Esophagus squamous epithelium (tissue), 5 donors: ENCODE measurements at places on chromosomes 2 and 18. TPM values are rescaled to one million over a fixed set of nuclear protein-coding genes. Genes with fewer than 3 reads are reported as not detected.
A peak's percentile ranks its signal among the peaks of the same experiment; 100 is the strongest.

DNA sequence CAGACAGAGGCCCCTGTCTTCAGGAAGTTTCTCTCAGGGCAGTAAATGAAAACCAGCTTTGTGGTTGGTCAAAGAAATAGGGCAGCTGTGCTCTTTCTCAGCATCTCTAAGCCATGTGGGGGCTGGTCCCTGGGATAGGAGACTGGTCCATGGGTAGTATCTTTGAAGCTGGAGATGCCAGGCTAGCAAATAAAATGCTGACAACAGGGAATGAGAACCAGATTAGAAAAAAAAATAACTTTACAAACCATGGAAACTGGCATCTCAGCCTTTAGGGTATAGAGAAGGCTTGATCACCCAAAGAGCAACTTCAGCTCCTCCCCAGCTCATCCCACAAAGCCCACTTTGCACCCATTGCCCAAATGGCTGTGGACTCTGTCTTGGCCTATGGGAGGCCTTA, 138.1 kb downstream of the TTC32 start:
- DNase-seq = no peak
- H3K27ac ChIP-seq = no peak overlapping the region
- no peaks in the 10 kb centered on the region for H3K4me1 ChIP-seq
- no peaks in the 10 kb centered on the region for H3K27me3 ChIP-seq

DNA sequence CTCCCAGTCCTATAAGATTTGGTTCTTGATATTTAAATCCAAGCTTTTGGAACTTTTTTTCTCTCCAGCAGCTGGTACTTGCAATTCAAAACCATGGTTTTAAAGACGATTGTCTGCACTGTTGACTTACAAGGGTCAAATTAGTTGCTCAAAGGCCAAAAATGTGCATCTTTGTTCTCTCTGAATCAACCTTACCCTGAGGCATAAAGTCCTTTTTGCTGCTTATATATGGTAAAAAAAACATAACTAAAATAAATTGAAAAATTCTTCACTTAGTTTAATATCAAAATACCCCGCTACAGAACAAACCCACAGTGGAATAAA, 592.7 kb downstream of the XIRP2 start:
- DNase-seq = no peak
- H3K4me3 ChIP-seq = no peak overlapping the region
- H3K27me3 ChIP-seq = no peaks in the 10 kb centered on the region

DNA sequence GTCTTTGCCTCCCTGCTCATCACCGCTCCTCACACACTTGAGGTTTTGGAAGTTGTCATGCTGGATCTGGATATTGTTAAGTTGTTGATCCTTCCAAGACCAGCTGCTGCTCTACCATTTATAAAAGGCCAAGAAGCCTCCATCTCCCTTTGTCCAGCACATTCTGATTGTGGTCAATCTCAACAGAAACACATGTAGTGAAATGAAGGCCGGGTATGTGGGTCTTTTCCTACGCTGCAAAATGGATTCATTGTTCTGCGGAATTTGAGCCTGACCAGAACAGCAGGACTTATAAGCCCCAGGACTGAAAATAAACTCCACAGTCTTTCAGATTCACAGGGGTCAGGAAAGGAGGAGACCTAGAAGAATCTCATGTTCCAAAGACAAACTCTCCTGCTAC, 238.4 kb downstream of the CMPK2 start:
- DNase-seq = no peak
- no peaks in the 10 kb centered on the region for H3K36me3 ChIP-seq
- H3K27me3 ChIP-seq = no peaks in the 10 kb centered on the region
- no peak overlapping the region for H3K4me3 ChIP-seq
- H3K27ac ChIP-seq = no peak overlapping the region
- H3K4me1 ChIP-seq = no peaks in the 10 kb centered on the region

DNA sequence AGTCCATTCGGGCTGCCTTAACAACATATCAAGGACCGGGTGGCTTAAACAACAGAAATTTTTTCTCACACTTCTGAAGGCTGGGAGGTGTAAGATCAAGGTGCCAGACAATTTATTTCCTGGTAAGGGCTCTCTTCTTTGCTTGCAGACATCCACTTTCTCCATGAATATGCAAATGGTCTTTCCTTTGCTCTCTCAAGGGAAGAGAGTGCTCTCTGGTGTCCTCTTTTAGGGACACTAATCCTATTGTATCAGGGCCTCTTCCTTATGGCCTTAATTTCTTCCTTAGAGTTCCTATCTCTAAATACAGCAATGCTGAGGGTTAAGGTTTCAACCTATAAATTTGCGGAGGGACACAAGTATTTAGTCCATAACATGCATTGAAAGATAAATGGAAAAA, 770.8 kb downstream of the DSC3 start:
- no peaks in the 10 kb centered on the region for H3K4me1 ChIP-seq
- H3K4me3 ChIP-seq = no peak overlapping the region
- H3K27me3 ChIP-seq = no peaks in the 10 kb centered on the region
- no peaks in the 10 kb centered on the region for H3K36me3 ChIP-seq
- no peak for DNase-seq

DNA sequence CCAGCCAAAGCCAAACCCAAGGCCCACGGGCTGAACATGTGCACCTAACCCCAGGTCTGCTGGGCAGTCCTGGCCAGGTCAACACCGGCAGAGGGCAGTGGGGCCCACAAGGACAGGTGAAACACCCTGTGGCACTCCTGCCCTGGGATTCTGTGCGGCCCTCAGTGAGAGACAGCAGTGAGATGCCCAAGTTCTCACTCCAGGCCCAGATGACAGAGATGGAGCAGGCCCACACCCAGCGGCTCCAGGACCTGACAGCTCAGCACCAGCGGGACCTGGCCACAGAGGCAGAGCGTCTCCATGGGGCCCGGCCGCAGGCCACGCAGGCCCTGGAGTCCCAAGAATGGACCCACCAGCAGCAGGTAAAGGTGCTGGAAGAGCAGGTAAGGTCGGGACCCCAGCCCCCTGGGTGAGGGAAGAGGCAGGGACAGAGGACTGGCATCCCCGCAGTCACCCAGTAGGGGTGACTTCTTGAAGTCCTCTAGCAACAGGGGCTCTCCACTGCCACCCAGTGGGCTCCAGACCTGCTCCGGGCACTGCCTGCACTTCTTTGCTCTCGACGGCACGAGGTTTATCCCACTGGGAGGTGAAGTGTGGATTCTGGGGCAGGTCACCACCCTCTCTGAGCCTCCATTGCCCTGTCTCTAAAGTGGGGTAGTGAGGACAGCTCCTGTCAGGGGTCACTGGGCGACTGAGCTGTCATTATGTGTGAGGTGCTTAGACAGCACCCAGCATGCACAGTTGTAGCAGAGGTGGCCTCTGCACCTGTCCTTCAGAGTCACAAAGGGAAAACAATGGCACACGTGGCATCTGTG, 8.8 kb upstream of the SNED1 start:
- H3K27ac ChIP-seq = no peak overlapping the region
- H3K36me3 ChIP-seq = no peaks in the 10 kb centered on the region
- peaks cover 11% of the 10 kb centered on the region for H3K27me3 ChIP-seq
- DNase-seq = no peak

OR6B3 gene
- not detected for total RNA-seq

TUBA3E gene
- total RNA-seq = not detected

- DNase-seq = no peak
- no peaks in the 10 kb centered on the region for H3K27me3 ChIP-seq
- H3K36me3 ChIP-seq = no peaks in the 10 kb centered on the region
- peak overlapping the region; percentile 86 for H3K27ac ChIP-seq
Measured at GRCh38 chr2:160223560-160223959, 23.5 kb upstream of the ITGB6 start.

GRCh38 chr2:218567797-218568189, 358 bp downstream of the USP37 start:
- no peaks in the 10 kb centered on the region for H3K36me3 ChIP-seq
- peaks cover 25% of the 10 kb centered on the region for H3K4me1 ChIP-seq
- H3K27me3 ChIP-seq = no peaks in the 10 kb centered on the region

RBKS gene
- 1.7 TPM for total RNA-seq

DNA sequence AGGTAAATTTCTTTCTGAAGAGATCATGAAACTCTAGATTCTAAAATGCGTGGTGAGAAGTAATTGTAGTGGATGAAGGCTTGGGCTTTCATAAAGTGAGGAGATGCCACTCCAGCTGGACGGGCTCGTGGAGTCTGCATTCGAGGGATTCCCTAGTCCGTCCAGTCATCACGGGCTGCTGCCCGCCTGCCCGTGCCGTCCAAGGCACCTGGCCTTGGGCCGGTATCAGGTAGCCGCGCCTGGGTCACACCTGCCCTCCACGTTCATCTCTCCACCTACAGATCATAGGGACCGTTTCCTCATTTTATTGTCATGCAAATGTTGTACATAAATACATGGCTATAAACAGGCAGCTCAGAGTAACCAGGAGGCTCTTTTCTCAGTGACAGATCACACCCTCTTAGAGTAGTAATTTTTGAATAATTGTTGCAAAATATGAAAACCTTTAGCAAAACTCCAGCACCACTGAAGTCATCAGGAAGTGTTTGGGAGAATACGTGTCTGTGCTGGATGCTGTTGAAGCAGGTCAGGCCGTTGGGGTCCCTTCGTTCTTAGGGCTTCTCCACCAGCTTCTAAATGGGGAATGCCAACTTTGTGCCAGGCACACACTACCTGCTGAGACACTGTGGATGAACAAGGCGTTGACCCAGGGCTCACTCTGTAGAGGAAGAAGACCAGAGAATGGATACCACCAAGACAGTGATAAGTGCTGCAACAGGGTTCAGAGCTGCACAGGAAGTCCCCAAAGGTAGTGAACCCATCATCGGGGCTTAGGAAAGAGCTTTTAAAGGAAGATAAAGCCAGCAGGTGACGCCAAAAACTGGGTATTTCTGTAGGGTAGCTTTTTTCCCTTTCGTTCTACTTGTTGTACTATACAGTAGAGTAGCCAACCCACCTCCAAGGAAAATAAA, 112.5 kb downstream of the FAM210A start:
- no peaks in the 10 kb centered on the region for H3K27me3 ChIP-seq
- H3K36me3 ChIP-seq = no peaks in the 10 kb centered on the region
- no peak overlapping the region for H3K4me3 ChIP-seq
- H3K27ac ChIP-seq = peak overlapping the region; percentile 57
- H3K4me1 ChIP-seq = peaks cover 21% of the 10 kb centered on the region

DNA sequence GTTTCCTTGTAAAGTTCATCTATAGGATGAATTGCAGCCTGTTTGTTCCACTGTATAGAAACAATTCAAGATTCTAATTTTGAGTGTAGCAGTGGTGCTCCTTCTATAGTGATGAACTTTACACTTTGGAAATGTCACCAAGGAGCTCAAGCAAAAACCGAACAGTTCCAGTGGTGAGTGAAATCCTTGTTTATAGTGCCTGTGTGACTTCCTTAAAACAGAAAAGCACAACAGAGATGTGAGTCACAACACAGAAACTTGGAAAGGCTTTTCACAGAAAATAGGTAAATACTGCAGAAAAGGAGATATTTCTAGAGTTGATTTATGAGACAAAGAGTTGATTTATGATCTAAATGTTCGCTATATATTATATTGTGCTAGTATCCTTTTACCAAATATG, 482.0 kb downstream of the PTPRM start:
- no peaks in the 10 kb centered on the region for H3K27me3 ChIP-seq
- H3K36me3 ChIP-seq = no peaks in the 10 kb centered on the region
- no peak overlapping the region for H3K27ac ChIP-seq
- peaks cover 32% of the 10 kb centered on the region for H3K4me1 ChIP-seq
- H3K4me3 ChIP-seq = no peak overlapping the region
- DNase-seq = no peak

PARD3B gene
- 15.8 TPM for total RNA-seq

- H3K27me3 ChIP-seq = peaks cover 8% of the 10 kb centered on the region
- H3K27ac ChIP-seq = no peak overlapping the region
- H3K36me3 ChIP-seq = no peaks in the 10 kb centered on the region
- H3K4me1 ChIP-seq = peaks cover 13% of the 10 kb centered on the region
Measured at GRCh38 chr2:240377366-240377765, 58.1 kb upstream of the GPC1 start.

- H3K27me3 ChIP-seq = no peaks in the 10 kb centered on the region
- H3K4me1 ChIP-seq = no peaks in the 10 kb centered on the region
- no peak overlapping the region for H3K27ac ChIP-seq
- H3K36me3 ChIP-seq = no peaks in the 10 kb centered on the region
Measured at GRCh38 chr2:238505119-238505891, 78.6 kb downstream of the ASB1 start.

DNA sequence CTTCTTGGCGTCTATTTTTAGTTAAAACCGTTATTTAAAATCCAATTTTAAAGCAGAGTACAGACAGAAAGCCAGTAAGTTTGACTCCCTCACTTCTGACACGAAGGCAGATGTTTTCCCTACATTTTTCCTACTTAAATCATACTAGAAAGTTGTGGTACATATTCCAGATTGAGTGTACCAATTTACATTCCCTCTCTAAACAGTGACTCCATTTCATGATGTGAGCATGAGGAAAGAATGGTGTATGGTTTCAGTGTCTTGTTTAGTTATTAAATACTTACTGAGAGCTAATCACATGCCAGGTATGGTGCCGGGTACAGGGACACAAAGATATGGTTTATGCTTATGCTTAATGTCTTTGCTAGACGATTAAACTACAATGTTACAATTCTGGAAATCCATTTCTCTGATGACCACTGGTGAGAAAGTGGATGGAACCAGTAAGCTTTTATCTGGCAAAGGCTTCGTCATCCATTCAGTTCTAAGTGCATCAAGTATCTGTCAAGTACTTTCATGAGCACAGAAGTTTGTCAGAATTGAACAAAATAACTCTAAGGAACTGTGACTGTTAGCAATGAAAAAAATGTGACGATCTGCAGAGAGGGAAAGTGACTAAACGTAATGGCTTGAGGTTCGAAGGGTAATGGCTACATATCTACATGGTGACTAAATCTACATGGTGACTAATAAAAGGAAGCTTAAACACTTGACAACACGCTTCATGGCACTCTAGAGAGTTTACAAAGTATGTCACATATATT, 25.7 kb downstream of the MAP4K3 start:
- H3K4me1 ChIP-seq = peaks cover 3% of the 10 kb centered on the region
- no peaks in the 10 kb centered on the region for H3K36me3 ChIP-seq
- no peak for DNase-seq
- H3K4me3 ChIP-seq = no peak overlapping the region
- H3K27me3 ChIP-seq = no peaks in the 10 kb centered on the region
- no peak overlapping the region for H3K27ac ChIP-seq

DNA sequence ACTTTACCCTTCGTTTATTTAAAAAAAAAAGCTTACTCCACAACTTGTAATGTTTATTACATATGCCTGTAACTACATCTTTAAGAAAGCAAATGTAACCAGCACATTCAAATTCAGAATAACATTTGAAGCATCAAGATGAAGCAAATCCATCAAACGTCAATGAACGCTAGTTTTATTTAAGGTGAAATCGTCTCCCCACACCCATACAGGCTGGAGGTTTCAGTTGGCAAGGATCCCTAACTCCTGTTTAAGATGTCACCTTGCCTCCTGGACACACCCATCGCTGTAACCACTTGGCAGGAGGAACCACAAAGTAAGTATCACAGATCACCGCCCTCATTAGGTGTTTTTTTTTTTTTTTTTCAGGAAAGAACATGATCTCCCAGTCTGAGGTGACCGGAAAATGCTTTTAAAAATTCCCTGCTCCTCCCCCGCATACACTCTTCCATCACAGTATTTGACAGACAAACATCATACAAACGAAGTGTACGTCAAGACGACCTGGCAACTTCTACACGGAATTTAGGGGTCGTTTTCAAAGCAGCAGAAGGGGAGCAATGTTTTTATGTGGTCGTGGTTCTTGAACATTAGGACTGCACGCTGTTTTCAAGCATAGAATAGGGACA, 19.7 kb upstream of the STPG4 start:
- no peak for DNase-seq
- peaks cover 8% of the 10 kb centered on the region for H3K36me3 ChIP-seq
- H3K4me1 ChIP-seq = peaks cover 19% of the 10 kb centered on the region
- H3K27me3 ChIP-seq = no peaks in the 10 kb centered on the region
